ENCODE measurements at places on chromosomes 7 and 10. TPM values are rescaled to one million over a fixed set of nuclear protein-coding genes. Genes with fewer than 3 reads are reported as not detected.

The NACAD gene
- 7.2 TPM for total RNA-seq

The PDK4 gene
- not detected for total RNA-seq

The TMEM270 gene
- total RNA-seq, result not detected

The INHBA gene
- not detected for total RNA-seq

The TBX20 gene
- 5.5 TPM for total RNA-seq

The MACROH2A2 gene
- total RNA-seq, result 149 TPM

The CNPY1 gene
- 2.4 TPM for total RNA-seq

The TAS2R41 gene
- not detected for total RNA-seq

The SPDYE6 gene
- total RNA-seq, result not detected

The FGFR2 gene
- 58.4 TPM for total RNA-seq

The PLCE1 gene
- total RNA-seq, result 5.7 TPM

The MNX1 gene
- 0.34 TPM for total RNA-seq

The POLL gene
- total RNA-seq, result 36.3 TPM

The PRSS1 gene
- not detected for total RNA-seq

The LBX1 gene
- total RNA-seq, result 1.0 TPM

The CLRN3 gene
- total RNA-seq, result not detected

The ADARB2 gene
- 1.8 TPM for total RNA-seq

The KDM7A gene
- total RNA-seq, result 4.9 TPM

The TSPAN33 gene
- total RNA-seq, result 16.7 TPM

The FAM13C gene
- 2.9 TPM for total RNA-seq

The PGAM2 gene
- total RNA-seq, result 2.4 TPM

The EPHA1 gene
- not detected for total RNA-seq

The WIPF3 gene
- 4.0 TPM for total RNA-seq

The OR6V1 gene
- total RNA-seq, result not detected

The C10orf67 gene
- total RNA-seq, result 0.33 TPM

The AGR2 gene
- not detected for total RNA-seq

The CRTAC1 gene
- 1.1 TPM for total RNA-seq

Data from neural crest cell (in vitro differentiated cells).